ENCODE measurements at places on chromosomes 4 and X.

GRCh38 chr4:9924750-9925149, 96.5 kb downstream of the SLC2A9 start:
- no peak for DNase-seq
- no peaks in the 10 kb centered on the region for H3K36me3 ChIP-seq
- H3K4me3 ChIP-seq = no peak overlapping the region
- no peaks in the 10 kb centered on the region for H3K4me1 ChIP-seq
- peaks cover 29% of the 10 kb centered on the region for H3K27me3 ChIP-seq
- no peak overlapping the region for H3K27ac ChIP-seq

DNA sequence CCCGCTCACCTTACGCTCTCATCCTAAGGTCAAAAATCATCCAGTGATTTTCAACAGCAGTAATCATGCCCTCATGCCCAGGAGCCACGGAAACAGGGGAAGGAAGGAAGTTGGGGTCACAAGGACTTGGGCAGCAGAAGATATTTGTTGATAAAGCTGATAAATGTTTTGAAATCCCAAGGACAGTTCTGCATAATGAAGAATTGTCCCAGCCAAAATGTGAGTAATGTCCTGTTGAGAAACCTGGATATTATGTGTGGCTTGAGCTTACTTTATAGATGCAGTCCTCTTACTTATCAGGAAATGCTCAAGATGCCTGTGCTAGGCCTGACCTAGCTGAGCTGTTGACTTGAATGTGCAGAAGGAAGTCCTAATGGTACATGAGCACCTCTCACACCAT, 263.0 kb upstream of the ZFP42 start:
- H3K4me3 ChIP-seq = no peak overlapping the region
- H3K4me1 ChIP-seq = no peaks in the 10 kb centered on the region
- DNase-seq = no peak
- H3K27ac ChIP-seq = no peak overlapping the region
- H3K36me3 ChIP-seq = no peaks in the 10 kb centered on the region

- H3K4me1 ChIP-seq = no peaks in the 10 kb centered on the region
- no peak overlapping the region for H3K27ac ChIP-seq
- no peaks in the 10 kb centered on the region for H3K27me3 ChIP-seq
- H3K4me3 ChIP-seq = no peak overlapping the region
These were observed 800.2 kb upstream of the TENM3 start for GRCh38 chr4:181443021-181443420.

DNA sequence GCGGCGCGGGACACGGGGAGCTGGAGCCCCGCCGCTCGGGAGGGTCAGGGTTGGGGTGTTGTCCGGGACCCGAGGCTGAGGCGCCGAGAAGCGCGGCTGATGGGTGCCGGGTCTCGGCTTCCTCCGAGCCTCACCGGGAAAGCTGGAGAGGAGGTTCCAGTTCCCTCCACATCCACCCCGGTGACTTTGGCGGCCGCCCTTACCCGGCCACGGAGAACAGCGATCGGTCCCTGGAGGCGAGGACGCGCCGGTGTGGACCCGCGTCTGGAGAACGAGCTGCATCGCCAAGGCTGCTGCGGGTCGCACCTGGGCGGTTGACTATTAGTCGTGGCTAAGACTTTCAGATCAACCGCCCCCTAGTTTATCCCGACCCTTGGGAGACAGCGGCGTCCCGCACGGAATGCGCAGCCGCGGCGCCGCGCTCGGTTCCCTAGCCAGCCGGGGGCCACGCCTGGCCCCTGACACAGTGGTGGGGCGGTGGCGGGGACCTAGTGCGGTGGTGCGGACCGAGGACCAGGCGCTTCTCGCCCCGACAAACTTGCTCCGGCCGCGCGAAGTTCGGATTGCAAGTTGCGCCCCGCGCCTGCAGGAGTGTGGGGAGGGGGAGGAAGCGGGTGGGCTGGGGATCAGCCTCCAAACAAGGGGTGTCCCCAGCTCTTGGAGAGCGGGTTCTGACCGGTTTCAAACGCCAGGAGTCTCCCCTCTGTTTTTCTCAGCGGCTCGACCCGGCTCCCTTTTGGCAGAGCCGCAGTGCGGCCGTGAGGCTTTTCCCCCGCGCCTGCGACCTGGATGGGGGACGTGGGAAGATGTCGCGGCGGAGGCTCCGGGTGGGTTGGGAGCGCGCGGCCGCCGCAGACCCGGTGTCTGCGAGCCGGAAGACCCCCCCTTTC, 568 bp downstream of the FHDC1 start:
- no peaks in the 10 kb centered on the region for H3K36me3 ChIP-seq
- peak; percentile 51 for DNase-seq
- no peak overlapping the region for H3K27ac ChIP-seq
- H3K4me1 ChIP-seq = no peaks in the 10 kb centered on the region
- H3K27me3 ChIP-seq = peaks cover 57% of the 10 kb centered on the region

GRCh38 chrX:27251369-27251768, 211.8 kb downstream of the PPP4R3C start:
- H3K27me3 ChIP-seq = no peaks in the 10 kb centered on the region
- H3K27ac ChIP-seq = no peak overlapping the region
- no peak for DNase-seq
- no peak overlapping the region for H3K4me3 ChIP-seq
- no peaks in the 10 kb centered on the region for H3K4me1 ChIP-seq

DNA sequence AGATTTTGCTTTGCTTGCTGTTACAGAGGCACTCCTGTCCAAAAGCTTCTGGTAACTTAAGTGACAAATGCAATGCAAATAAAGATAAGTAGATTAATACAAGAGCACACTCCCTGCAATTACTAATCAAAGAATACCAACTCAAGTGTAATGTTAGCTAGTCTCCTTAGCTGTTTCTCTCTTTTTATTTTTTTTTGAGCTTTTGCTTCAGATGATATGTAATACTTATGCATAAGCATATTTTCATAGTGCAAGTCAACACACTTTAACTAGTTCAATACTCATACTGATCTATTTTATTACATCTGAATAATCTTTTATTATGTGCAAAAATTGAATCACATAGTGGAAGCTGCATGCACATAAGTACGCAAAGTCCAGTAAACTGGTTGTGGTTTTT, 2.7 kb downstream of the SLC7A11 start:
- peaks cover 26% of the 10 kb centered on the region for H3K4me1 ChIP-seq
- no peak for DNase-seq
- peaks cover 15% of the 10 kb centered on the region for H3K36me3 ChIP-seq
- peak overlapping the region; percentile 99 for H3K27ac ChIP-seq

GRCh38 chr4:122854447-122855352, 28.1 kb downstream of the FGF2 start:
- no peak overlapping the region for H3K4me3 ChIP-seq
- no peaks in the 10 kb centered on the region for H3K4me1 ChIP-seq
- no peaks in the 10 kb centered on the region for H3K27me3 ChIP-seq
- H3K27ac ChIP-seq = no peak overlapping the region

DNA sequence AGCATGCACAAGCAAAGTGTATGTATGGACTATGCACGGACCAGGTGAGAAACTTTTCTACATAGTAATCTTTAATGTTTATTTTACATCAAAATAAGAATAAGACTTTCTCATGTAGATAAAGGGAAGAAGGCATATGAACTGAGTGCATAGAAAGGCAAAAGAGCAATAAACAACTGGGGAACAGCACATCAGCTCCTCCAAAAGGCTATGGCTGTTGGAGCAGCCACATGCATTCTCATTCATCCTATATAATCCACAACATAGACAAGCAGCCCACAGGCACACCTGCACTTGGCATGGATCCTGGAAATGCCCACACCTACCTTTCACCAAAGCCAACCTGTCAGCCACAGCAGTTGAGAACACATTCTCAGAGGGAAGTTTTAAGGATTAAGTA, 586.9 kb upstream of the INTU start:
- no peak for DNase-seq
- H3K4me3 ChIP-seq = no peak overlapping the region
- no peaks in the 10 kb centered on the region for H3K27me3 ChIP-seq
- H3K27ac ChIP-seq = no peak overlapping the region

DNA sequence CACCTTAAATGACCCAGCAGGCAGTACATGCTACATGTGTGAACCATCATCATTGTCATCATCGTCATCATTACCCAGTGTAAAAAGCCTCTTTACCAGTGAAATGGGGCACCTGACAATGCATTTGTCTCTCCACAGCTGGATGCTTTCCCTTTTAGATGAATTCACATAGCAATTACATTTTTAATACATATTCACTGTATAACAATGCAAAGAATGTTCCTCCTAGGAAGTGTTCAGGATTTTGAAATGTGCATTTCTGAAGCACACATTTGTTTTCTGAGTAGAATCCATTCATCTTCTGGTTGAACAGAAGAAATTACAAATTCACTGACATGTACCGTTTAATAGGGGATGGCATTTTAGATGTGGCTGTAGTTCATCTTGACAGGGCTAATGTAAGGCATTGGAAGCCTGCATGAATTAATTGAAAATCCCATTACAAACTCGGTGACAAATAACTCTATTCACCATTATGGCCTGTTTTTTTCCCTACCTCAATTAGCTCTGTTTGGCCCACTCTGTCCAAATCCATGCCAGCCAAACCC, 111.1 kb downstream of the SH3RF1 start:
- DNase-seq = no peak
- no peaks in the 10 kb centered on the region for H3K4me1 ChIP-seq
- no peak overlapping the region for H3K4me3 ChIP-seq
- H3K36me3 ChIP-seq = no peaks in the 10 kb centered on the region
- no peak overlapping the region for H3K27ac ChIP-seq

DNA sequence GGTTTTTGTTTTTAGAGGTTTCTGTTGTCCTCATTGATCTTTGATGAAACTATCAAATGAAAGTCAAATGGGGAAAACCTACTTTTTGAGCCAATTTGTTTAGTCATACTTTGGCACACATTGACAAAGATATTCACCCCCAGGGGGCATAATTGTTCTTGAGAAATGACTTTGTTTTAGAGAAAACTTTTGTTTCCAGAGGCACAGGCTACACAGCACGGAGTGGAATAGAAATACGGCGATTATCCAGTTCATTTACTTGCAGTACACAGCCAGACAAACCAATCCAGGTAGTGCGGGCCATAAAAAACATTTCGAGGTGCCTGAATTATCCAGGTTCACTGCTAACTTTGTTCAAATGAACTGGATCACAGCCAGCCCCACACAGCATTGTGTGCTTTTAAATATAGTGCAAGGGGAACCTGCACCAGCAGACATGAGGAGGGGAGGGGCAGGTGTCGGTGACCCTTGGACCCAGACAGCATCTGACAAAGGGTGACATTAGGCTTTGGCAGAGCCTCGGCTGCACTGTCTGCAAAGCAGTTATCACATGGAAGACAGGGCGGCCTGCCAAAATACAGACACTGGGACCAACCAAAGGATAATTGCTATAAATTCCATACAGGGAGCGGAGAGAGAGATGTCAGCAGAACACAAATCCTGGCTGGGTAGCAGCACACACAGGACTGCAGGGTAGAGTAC, 179.6 kb upstream of the NOCT start:
- no peak overlapping the region for H3K4me3 ChIP-seq
- no peak for DNase-seq
- no peaks in the 10 kb centered on the region for H3K4me1 ChIP-seq
- H3K27ac ChIP-seq = no peak overlapping the region
- H3K27me3 ChIP-seq = peaks cover 16% of the 10 kb centered on the region
- H3K36me3 ChIP-seq = no peaks in the 10 kb centered on the region

DNA sequence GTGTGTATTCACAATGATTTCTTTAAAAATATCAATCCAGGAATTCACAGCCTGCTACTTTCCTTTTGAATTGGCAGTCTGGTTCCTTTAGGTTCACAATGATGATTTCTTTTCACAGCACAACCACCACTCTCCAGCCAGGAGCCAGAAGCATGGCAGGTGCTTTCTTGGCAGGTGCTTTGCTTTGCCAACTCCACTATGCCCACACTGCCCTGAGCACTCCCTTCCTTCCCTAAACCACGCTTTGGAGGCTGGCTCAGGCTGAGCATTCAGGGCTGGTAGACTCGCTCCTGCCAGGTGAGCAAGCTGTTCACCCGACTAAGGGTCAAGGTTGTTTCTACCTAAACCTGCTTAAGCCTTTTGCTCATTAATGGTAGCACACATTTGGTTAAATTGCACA, 184.5 kb downstream of the SH3KBP1 start:
- no peak overlapping the region for H3K27ac ChIP-seq
- H3K4me1 ChIP-seq = 0 out of 3 replicates have a peak, but pooled peaks cover 3% of the 10 kb centered on the region
- no peak for DNase-seq
- H3K4me3 ChIP-seq = no peak overlapping the region
- H3K27me3 ChIP-seq = no peaks in the 10 kb centered on the region

DNA sequence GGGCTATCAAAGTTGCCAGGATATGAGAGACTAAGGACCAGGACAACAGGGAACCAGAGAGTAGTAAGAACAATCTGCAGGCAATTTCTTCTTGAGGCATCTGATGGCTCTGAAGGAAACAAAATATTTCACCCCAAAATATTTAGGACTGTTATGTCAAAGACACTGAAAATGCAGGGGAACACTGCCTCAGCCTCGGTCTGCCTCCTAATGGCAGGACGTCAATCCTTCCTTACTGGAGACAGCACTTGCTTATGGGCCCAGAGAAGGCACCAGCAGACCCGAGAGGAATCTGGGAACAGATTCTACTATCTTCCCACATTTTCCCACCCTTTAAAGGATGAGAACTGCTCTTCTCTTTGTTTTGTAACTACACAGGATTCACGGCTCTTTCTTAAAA, 23.3 kb downstream of the RNF150 start:
- DNase-seq = no peak
- no peaks in the 10 kb centered on the region for H3K27me3 ChIP-seq
- H3K27ac ChIP-seq = no peak overlapping the region
- H3K36me3 ChIP-seq = no peaks in the 10 kb centered on the region

DNA sequence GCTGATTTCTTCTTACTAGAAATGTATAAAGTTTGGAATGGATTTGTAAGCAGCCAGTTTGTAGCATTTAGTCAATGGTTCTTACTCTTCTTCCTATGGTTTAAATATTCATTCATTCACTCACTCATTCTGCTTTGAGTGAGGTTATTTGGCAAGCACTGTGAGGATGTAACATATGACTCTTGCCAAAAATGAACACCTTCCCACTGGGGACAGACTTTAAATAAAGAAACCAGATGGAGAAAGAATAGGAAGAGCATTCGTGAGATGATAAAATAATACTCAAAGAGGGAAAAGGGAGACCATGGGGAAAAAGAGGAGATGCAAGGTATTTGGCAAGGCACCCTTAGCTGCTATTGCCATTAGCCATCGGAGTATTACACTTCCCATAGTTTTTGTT, 586.1 kb downstream of the ADGRL3 start:
- no peak overlapping the region for H3K27ac ChIP-seq
- no peak for DNase-seq
- H3K4me1 ChIP-seq = no peaks in the 10 kb centered on the region
- H3K36me3 ChIP-seq = no peaks in the 10 kb centered on the region
- H3K27me3 ChIP-seq = no peaks in the 10 kb centered on the region

GRCh38 chrX:131671735-131672134, 127.9 kb downstream of the OR13H1 start:
- no peaks in the 10 kb centered on the region for H3K36me3 ChIP-seq
- H3K4me3 ChIP-seq = no peak overlapping the region
- no peak for DNase-seq
- no peaks in the 10 kb centered on the region for H3K27me3 ChIP-seq
- no peak overlapping the region for H3K27ac ChIP-seq
- H3K4me1 ChIP-seq = no peaks in the 10 kb centered on the region

GRCh38 chr4:6444582-6444981, 27.8 kb downstream of the PPP2R2C start:
- H3K4me1 ChIP-seq = no peaks in the 10 kb centered on the region
- H3K27ac ChIP-seq = no peak overlapping the region
- H3K27me3 ChIP-seq = peaks cover 22% of the 10 kb centered on the region
- no peaks in the 10 kb centered on the region for H3K36me3 ChIP-seq
- H3K4me3 ChIP-seq = no peak overlapping the region

GRCh38 chrX:37701588-37701987, 16.0 kb downstream of the XK start:
- H3K27me3 ChIP-seq = no peaks in the 10 kb centered on the region
- H3K27ac ChIP-seq = no peak overlapping the region
- H3K36me3 ChIP-seq = peaks cover 9% of the 10 kb centered on the region
- no peaks in the 10 kb centered on the region for H3K4me1 ChIP-seq
- H3K4me3 ChIP-seq = no peak overlapping the region
- DNase-seq = no peak
